GM04503 (cell line): ENCODE measurements at places on chromosomes 5 and 9.

GRCh38 chr9:98191671-98192502 lies 550 bp downstream of the CORO2A start:
- DNase-seq, result no peak

GRCh38 chr9:74431467-74431866 lies 65.7 kb upstream of the RORB start:
- no peak for DNase-seq

DNA sequence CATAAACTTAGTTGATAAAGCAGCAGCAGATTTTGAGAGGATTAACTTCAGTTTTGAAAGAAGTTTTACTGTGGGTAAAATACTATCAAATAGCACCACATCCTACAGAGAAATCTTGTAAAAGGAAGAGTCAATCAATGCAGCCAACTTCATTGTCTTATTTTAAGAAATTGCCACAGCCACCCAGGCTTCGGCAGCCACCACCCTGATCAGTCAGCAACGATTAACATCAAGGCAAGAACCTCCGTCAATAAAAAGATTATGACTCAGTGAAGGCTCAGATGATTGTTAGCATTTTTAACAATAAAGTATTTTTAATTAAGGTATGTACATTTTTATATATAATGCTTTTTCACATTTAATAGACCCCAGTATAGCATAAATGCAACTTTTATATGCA lies 122.3 kb upstream of the NR4A3 start:
- DNase-seq, result no peak

- no peak for DNase-seq
Observed at GRCh38 chr5:138371454-138371853, 19.0 kb downstream of the KDM3B start.

DNA sequence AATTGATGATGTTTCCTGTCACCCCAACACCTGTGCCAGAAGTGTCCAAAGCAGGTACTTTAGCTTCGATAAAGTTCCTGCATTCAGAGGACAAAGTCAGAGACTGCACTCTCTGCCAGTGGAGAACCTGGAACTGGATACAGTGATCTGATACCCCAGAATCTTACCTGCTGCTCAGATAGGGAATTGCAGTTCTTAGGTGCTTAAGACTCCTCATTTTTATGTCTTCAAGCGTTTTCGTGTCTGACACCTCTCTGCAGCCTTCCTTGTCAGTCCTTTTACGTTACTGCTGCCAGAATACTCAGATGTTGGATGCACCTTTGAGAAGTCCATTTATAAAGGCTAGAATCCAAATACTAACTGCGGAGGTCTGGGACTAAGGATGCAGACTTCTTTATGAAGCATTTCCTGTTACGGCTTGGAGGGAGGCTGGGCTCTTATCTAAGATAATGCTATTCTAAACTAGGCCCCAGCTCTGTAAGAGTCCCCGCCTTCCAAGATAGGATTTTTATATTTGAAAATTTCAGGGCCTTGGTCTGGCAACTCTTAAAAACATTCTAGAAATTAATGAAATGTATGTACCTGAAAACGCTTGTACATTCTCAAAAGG lies 1.9 kb downstream of the ISOC1 start:
- no peak for DNase-seq

DNA sequence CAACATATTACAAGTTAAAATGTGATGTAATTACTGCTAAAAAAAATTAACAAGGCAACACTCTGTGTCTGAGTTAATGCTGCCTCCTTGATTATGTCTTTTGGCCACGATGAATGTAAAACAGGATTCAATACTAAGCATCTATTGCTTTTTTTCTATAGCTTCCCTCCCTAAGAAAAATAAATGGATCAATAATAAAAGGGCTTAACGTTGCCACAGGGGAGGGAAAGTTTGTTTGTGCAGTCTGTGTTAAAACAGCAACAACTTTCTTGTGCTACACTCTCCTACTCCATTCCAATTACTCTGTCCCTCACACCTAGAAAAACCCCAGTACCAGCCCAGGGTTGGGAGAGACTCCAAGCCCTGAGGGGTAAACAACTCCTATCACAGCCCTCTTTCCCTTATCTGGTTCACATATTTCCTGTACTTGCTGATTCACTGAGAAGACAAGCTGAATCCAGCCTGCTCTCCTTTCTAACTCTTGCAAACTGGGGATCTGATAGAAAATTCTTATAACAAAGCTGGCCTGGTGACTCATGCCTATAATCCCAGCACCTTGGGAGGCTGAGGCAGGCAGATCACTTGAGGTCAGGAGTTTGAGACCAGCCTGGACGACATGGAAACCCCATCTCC lies 44.8 kb downstream of the PTPN3 start:
- no peak for DNase-seq

GRCh38 chr9:134494273-134494815 lies 147.3 kb upstream of the COL5A1 start:
- no peak for DNase-seq

GRCh38 chr9:124810663-124811355 lies 33.9 kb downstream of the OLFML2A start:
- DNase-seq, result no peak

DNA sequence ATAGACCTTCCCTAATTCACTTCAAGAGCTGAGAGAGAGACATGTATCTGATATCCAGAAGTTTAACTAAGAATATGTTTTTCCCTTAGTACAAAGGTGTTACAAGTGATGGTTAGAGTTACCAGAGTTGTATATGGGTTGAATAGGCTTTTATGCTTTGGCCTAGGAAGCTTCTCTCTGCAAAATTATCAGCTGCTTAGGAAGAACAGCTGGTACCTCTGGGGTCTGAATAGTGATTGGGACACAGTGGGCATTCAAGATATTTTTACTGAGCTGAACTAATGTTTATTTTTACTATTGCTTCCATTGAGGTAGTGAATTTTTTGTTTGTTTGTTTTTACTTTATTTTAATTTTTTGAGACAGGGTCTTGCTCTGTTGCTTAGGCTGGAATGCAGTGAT lies 67.6 kb upstream of the BASP1 start:
- DNase-seq, result no peak

DNA sequence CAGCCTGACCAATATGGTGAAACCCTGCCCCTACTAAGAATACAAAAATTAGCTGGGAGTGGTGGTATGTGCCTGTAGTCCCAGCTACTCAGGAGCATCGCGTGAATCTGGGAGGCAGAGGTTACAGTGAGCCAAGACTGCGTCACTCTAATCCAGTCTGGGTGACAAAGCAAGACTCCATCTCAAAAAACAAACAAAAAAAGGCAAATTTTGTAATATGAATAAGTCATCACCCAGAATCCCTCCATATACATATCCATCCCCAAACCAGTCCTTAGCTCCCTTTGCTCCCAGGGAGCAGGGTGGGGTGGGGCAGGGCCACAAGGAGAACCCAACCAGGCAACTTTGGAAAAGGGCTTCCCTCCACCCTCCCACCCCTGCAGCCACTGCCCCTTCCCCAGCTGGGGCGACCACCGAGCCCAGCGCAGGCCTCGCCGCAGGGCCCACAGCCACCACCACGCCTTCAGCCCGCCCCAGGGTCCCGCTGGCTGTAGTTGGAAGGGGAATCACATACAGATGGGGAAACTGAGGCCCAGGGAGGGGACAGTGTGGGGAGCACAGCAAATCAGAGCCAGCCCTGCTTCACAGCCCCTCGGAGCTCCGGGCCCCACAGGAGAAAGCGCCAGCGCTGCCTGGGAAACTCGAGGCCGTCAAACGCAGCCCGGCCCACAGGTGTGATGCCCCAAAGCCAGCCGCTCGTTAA lies 7.8 kb downstream of the NOTCH1 start:
- no peak for DNase-seq

GRCh38 chr5:15284706-15285105 lies 215.3 kb upstream of the FBXL7 start:
- DNase-seq, result no peak

DNA sequence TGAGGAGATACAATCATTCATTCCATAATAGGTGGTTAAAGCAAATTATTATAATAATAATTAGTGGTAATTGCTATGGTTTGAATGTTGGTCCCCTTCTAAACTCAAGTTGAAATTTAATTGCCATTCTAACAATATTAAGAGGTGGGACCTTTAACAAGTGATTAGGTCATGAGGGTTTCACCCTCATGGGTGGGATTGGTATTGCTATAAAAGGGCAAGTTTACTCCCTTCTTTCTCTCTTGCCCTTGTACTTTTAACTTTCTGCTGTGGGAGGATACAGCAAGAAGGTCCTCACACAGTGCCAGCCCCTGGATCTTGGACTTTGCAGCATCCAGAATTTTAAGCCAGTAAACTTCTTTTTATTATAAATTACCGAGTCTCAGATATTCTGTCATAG lies 101.9 kb upstream of the PARP8 start:
- DNase-seq, result no peak

GRCh38 chr9:133129001-133129795 lies 8.2 kb upstream of the RALGDS start:
- no peak for DNase-seq

GRCh38 chr9:70318002-70318401 lies 59.2 kb downstream of the SMC5 start:
- DNase-seq, result no peak

DNA sequence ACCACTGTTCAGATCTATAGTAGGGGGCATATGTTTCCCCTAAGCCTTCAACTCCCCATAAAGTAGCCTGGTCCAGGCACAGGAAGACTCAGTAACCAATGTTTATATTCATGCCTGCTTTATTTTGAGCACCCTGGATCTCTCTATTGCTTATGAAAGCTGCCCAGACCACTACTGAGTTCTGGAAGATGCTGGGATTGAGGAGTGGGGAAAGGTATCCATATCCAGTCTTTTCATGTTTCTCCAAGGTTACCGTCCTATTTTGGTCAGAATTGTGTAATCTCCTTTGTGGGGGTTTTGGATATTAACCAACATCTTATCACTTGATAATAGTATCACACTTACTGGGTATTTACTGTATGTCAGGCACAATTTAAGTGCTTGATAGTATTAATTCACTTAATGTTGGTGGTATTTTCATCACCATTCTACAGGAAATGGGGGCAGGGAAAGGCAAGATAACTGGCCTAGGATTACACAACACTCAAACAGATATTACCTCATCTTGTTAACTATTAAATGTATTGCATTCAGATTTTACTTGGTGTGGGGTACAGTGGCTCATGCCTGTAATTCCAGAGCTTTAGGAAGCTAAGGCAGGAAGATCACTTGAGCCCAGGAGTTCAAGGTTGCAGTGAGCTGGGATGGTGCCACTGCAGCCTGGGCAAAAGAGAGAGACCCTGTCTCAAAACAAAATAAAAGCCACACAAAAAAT lies 36.3 kb downstream of the RUSC2 start:
- DNase-seq, result no peak

- DNase-seq, result no peak
Observed at GRCh38 chr5:2800035-2800434, 48.6 kb upstream of the IRX2 start.

- DNase-seq, result no peak
Observed at GRCh38 chr5:122656160-122656559, 118.7 kb upstream of the SNX2 start.

DNA sequence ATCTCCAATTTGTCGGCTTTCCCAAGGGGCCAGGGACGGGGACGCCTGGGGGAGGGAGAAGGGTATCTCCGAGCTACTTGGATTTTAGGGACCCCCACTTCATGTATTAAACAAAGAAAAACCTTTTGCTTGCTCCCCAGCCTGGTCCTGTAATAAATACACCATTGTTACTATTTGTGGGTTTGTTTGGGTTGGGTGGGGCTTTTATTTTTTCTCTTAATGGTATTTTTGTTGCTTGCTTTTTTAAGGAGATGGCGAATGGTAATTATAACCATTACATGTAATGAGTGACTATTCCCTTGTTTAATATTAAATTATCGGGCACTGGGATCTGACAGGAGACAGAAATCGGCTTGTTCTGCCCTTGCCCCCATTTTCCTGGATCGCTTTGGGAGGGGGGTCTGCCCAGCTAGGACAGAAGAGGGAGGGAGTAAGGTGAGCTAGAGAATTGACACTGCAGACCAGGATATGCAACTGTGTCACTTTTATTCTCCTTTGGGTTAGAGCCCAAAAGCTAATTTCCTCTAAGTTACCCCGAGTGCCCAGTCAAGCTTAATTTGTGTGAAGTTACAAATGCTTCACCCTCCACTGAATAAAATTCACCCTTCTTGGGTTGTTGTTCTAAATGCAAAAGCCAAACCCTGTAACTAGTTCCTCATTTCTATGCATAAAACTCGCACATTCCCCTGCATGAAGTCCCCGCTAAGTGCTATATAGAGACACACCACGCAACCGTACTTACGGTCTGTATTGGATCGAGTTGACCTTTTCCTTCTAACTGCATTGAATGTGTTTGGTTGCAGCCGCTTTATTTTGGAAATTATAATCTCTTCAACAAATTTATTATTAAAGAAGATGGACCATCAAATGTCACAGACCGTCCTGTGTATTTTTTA lies 1.6 kb upstream of the ZNF608 start:
- no peak for DNase-seq

DNA sequence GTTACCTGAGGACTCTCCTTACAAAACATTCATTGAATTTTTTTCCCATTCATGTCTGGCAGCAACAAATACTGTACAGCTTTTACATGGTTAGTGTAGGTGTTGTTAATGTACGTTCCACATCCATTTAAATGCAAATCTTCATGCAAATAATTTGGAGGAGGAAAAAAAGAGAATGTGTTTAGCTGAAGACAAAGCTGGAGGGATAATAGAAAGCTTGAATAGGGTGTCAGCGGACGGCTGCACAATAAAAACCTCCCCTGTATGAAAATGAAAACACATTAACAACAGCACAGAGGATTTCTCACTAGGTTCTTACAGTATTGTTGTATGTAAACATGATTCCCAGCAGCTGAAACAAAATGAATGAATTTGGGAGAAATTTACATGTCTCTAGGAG lies 231.5 kb downstream of the ZNF608 start:
- no peak for DNase-seq

DNA sequence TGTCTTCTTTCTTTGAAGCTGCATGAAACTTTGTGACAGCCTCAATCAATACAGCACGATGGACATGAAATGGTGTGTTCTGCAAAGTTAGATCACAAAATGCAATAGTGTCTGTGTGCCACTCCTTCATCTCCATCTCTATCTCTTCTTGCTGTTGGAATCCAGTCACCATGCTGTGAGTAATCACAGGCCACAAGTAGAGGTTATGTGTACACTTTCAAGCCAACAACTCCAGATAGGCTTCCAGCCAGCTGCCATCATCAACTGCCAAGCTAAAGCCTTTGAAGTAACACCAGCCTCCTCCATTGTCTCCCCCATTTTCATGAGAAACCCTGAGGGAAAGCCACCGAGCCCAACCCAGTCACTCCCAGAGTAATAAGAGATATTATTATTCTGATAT lies 360.6 kb downstream of the PTPRD start:
- no peak for DNase-seq

- no peak for DNase-seq
Observed at GRCh38 chr9:27888661-27889295, 315.5 kb upstream of the C9orf72 start.

DNA sequence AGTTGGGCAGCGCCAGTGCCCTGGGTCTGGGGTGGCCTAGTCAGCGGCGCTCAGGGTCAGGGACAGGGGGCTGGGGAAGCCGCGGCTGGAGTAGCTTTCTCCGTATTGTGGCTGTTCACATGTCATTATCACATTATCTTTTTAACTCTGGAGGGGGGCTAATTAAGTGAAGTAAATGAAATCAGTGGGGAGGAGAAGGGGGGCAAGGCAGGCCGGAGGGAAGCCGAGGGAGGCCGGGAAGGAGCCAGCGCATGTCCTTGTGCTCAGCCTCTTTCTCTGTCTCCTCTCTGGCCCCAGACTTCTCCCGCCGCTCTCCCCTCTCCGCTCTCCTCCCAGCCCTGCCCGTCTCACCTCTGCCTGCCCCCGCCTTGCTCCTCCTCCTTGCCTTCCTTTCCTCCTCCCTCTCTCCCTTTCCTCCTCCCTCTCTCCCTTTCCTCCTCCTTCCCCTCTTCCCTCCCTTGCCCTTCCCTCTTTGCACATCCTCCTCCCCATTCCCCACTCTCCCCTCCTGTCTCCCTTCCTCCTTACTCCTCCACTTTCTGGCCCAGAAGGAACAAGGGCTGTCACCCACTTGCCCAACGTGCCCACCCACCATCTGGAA lies 38.7 kb downstream of the ASS1 start:
- DNase-seq, result no peak
